ENCODE measurements at places on chromosomes 7 and 10. TPM values are rescaled to one million over a fixed set of nuclear protein-coding genes. Genes with fewer than 3 reads are reported as not detected.

Gene IFIT2
- not detected for total RNA-seq

DNA sequence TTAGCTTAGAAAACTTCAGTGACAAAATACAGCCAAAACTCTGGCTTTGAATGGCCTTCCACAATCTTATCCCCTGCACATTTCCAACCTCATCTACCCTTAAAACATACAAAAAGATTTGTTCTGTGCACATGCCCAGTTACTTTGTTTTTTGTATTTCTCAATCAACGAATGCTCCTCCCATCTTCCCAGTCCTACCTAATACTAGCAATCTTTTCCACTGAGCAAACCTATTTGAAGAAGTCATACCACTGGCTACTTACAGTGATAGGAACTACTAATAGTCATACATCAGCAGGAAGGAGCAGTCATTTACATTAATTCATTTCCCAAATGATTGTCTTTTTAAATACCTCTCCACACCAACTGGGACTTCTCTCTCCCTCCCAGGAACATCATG, 2.5 kb downstream of the USP54 start:
- no peak for DNase-seq

GRCh38 chr10:110138197-110138812, 69.1 kb upstream of the MXI1 start:
- no peak for DNase-seq

Gene CYP26C1
- 0.29 TPM for total RNA-seq

Gene OR2A2
- not detected for total RNA-seq

DNA sequence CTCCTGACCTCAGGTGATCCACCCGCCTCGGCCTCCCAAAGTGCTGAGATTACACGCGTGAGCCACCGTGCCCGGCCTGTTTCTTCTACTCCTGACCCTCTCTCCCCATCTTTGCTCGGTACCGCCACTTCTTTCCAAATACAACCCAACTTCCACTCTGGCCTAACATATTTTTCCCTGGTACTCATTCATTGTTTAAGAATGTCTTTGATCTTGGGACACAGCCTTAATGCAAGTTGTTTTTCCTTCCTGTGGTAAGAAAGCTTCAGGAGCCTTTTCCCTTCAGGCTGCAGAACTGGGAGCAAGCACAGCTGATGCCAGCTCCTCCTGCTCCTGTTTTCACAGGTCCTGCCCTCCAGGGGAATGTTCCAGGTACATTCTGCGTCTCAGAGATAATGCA, 13.7 kb downstream of the CALML3 start:
- no peak for DNase-seq

- no peak for DNase-seq
Observed at GRCh38 chr7:96486681-96487080, 164.8 kb upstream of the SLC25A13 start.

Gene C7orf33
- not detected for total RNA-seq

Data from progenitor cell of endocrine pancreas (in vitro differentiated cells).